Esophagus squamous epithelium (tissue), 5 donors: ENCODE measurements at places on chromosomes 16 and 17.

DNA sequence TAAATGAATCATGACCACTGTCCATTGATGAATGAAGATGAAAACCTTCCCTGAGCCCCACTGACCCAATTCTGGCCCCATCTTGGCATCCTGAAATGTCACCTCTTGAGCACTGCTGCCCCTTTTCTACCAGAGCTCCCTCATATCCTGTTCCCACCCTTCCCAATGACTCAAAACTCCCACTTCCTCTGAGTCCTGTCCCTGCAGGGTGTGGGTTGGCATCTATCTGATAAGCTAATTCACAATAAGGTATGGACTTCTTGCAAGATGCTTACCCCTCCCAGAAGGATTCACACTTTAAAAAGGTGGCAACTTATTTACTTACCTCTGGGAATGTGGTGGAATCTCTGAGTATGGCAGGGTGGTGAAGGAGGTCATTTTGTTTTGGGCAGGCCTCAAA lies 13.3 kb upstream of the CSNK2A2 start:
- no peak for DNase-seq

DNA sequence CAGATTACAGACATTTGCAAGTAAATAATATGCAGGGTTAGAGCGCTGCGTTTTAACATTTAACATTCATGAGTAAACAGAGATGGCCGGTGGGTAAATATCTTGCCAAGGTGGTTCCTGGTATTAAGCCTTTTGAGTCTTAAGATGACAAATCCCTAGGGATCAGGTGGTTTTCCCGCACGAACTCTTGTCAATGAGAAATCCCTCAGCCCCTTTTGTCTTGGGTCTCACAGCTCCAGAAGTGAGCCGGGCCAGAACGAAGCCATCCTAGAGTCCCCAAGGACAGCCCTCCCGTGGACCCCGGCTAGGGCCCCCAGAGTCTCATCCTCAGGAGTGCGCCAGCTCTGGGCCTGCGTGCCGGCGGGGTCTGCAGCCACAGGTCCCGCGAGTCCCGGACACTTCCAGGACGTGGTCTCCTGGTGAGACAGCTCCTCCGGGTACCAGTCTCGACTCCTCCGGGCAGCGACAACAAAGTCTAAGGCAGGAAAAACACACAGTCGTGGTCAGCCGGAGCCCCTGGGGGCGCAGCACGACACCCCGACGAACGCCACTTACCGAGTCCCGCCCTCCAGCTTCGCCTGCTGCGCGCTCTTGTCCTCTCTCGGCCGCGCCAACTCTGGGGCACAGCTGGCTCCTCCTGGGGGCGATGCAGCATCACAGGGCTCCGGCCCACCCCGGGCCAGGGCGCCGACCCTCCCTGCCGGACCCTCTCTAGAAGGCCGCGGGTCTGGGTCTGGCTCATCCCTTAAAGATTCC lies 13.3 kb downstream of the MIS12 start:
- DNase-seq = no peak

DNA sequence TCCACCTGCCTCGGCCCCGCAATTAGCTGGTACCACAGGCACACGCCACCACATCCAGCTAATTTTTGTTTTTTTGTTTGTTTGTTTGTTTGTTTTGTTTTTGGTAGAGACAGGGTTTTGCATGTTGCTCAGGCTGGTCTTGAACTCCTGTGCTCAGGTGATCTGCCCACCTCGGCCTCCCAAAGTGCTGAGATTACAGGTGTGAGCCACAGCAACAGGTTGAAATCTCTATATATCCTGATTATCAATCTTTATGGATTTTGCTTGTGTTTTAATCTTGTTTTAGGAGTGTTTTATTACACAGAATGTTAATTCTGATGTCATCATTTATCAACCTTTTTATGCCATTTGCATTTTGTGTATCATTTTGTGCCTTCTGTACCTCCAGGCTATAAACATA lies 48.2 kb downstream of the RAB11FIP4 start:
- no peak for DNase-seq

DNA sequence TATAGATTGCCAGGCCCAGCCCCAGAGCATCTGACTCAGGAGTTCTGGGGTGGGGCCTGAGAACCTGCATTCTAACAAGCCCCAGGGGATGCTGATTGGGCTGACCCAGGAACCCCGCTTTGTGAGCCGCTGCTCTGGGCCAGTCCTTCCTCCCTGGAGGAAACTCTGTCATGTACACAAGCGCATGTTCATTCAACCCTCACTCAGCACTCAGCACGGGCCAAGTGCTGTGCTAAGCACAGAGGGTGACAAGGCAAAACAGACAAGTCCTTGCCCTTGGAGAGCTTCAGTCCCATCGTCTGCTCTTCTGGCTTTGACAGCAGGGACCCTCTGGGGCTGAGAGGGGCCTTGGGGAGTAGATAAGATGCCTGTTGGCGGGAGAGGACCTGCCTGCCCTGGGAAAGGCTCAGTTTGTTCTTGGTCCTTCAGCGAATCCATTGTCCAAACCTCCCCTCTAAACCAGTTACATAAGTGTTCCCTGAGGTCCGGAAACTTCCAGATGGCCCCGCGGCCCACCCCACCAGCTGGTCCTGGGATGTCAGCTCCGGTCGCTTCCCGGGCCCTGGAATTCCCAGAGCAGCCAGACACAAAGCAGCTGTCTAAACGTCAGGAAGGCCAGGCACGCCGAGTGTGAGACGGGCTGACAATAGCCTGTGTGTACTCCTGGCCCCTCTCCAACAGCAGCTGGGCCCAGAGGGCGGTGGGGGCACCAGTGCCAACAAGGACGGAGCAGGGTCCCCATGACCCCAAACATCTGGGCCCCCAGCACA lies 88.8 kb downstream of the ZDHHC7 start:
- no peak for DNase-seq

- no peak for DNase-seq
These were observed 39.7 kb downstream of the TBCD start for GRCh38 chr17:82791532-82791931.

GRCh38 chr17:79834565-79835469 lies 4.4 kb downstream of the CBX4 start:
- DNase-seq = no peak

- no peak for DNase-seq
These were observed 39.2 kb downstream of the ITGAM start for GRCh38 chr16:31298958-31299357.

- no peak for DNase-seq
These were observed 5.7 kb upstream of the SPHK1 start for GRCh38 chr17:76378548-76379274.
